ENCODE measurements at places on chromosomes 6 and 20. TPM values are rescaled to one million over a fixed set of nuclear protein-coding genes. Genes with fewer than 3 reads are reported as not detected.

DNA sequence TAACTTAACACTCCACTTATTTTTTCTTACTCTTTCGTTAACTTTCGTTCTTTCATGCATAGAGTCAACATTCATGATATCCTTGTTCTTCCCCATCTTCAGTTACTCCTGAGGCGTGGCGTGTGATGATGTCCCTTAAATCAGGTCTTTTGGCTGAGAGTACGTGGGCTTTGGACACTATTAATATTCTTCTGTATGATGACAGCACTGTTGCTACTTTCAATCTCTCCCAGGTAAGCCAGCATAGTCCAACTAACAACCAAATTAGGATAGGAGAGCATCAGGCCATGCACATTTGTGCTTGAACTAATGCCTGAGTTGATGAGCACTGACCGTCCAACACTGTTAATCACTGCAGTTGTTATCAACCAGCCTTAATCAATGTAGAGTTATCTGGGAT is 119.6 kb downstream of the TMEM242 start:
- no peaks in the 10 kb centered on the region for H3K4me1 ChIP-seq
- no peak overlapping the region for H3K27ac ChIP-seq
- H3K4me3 ChIP-seq: no peak overlapping the region
- no peaks in the 10 kb centered on the region for H3K27me3 ChIP-seq

The HSPA12B gene
- 4.9 TPM for total RNA-seq

- no peak overlapping the region for H3K27ac ChIP-seq
- no peaks in the 10 kb centered on the region for H3K4me1 ChIP-seq
- H3K36me3 ChIP-seq: no peaks in the 10 kb centered on the region
Measured at GRCh38 chr6:76886900-76887299, 576.4 kb downstream of the HTR1B start.

GRCh38 chr6:48144021-48144420 is 33.0 kb upstream of the PTCHD4 start:
- H3K27me3 ChIP-seq: no peaks in the 10 kb centered on the region
- DNase-seq: no peak
- no peaks in the 10 kb centered on the region for H3K36me3 ChIP-seq

GRCh38 chr6:144093236-144093635 is 2.1 kb downstream of the SF3B5 start:
- H3K36me3 ChIP-seq: no peaks in the 10 kb centered on the region
- DNase-seq: no peak
- no peak overlapping the region for H3K4me3 ChIP-seq
- H3K27me3 ChIP-seq: no peaks in the 10 kb centered on the region
- H3K27ac ChIP-seq: no peak overlapping the region

The CALHM6 gene
- total RNA-seq: 0.93 TPM

The RRAGD gene
- 29.7 TPM for total RNA-seq

GRCh38 chr6:96015518-96016333 is at the start of gene FUT9:
FUT9 (plus strand) TSS chr6:96015974; CDS start chr6:96203156, 187,182 bp downstream.
- H3K36me3 ChIP-seq: no peaks in the 10 kb centered on the region
- H3K27ac ChIP-seq: peak within 1 kb of the TSS; percentile 79
- DNase-seq: peak; percentile 81
- H3K4me1 ChIP-seq: peaks cover 4% of the 10 kb centered on the region

- H3K4me1 ChIP-seq: peaks cover 2% of the 10 kb centered on the region
- peak overlapping the region; percentile 28 for H3K4me3 ChIP-seq
Measured at GRCh38 chr6:70282919-70283461, 19.9 kb downstream of the COL9A1 start.

DNA sequence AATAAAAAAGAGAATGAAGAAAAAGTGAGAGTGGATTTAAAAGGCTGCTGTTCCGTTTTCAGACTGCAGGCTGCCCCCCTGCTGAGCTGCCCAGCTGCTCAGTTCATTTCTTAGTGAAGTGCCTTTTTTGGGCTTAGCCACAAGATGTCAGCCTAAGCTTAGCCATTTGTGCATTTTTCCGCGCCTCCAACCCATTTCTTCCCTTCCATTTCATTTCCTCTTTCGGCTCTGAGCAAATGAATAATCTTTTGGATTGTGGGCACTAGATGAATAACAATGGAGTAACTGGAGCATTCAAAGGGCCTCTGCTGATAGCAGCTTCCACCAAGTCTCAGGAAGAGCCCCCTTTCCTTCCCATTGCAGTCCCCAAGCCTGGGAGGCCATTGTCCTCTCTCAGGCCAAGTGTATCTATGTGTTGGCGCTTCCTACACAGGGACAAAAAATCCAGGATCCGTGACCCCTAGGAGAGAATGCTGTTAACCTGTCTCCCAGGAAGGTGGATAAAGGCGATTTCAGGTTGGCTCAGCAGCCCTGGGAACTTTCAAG is 83.5 kb upstream of the SPTLC3 start:
- H3K36me3 ChIP-seq: no peaks in the 10 kb centered on the region
- H3K4me3 ChIP-seq: no peak overlapping the region
- peak; percentile 67 for DNase-seq
- peaks cover 8% of the 10 kb centered on the region for H3K4me1 ChIP-seq

DNA sequence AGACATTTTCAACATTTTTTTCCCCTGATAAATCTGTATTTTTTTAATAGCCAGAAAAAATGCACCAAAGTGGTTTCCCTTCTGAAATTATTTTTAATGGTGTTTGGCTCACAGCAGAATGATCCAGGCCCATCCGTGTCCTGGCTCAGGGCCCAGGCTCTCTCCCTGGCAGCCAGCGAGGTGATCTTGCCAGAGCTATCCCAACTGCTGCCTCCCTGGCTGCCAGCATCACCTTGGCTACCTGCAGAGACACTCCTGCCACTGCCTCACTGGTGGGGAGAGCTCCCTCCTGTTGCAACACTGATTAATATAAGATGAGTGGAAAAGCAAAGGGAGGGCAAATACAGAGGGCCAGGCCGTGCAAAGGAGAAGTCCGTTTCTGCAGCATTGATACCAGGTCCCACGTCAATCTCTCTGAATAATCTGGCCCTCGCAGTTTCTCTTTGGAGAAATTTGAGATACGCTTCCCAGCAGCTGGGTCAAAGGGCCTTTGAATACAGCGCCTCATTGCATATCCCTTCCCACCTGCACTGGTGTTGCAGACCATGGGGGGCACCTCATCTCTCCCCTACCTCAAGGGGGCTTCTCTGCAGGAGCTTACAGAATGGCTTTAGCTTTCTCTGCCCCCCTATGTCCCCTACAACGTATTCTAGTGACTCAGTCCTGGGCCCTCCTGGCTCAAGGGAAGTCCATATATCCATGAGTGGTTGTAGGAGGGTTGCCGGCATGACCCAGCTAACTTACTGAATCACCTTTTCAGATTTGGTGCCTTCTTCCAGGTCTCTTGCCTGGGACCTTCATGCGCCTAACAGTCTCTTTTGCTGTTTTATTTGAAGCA is 12.8 kb upstream of the DSTN start:
- no peaks in the 10 kb centered on the region for H3K27me3 ChIP-seq
- H3K36me3 ChIP-seq: no peaks in the 10 kb centered on the region
- peak overlapping the region; percentile 25 for H3K27ac ChIP-seq
- H3K4me3 ChIP-seq: no peak overlapping the region
- H3K4me1 ChIP-seq: peaks cover 6% of the 10 kb centered on the region

The TMC2 gene
- not detected for total RNA-seq

GRCh38 chr6:135506270-135506997 is 8.9 kb upstream of the AHI1 start:
- DNase-seq: no peak
- H3K4me1 ChIP-seq: 0 out of 2 replicates have a peak, but pooled peaks cover 2% of the 10 kb centered on the region
- no peaks in the 10 kb centered on the region for H3K36me3 ChIP-seq
- no peak overlapping the region for H3K4me3 ChIP-seq
- H3K27ac ChIP-seq: no peak overlapping the region
- no peaks in the 10 kb centered on the region for H3K27me3 ChIP-seq

The OR2J3 gene
- total RNA-seq: not detected

DNA sequence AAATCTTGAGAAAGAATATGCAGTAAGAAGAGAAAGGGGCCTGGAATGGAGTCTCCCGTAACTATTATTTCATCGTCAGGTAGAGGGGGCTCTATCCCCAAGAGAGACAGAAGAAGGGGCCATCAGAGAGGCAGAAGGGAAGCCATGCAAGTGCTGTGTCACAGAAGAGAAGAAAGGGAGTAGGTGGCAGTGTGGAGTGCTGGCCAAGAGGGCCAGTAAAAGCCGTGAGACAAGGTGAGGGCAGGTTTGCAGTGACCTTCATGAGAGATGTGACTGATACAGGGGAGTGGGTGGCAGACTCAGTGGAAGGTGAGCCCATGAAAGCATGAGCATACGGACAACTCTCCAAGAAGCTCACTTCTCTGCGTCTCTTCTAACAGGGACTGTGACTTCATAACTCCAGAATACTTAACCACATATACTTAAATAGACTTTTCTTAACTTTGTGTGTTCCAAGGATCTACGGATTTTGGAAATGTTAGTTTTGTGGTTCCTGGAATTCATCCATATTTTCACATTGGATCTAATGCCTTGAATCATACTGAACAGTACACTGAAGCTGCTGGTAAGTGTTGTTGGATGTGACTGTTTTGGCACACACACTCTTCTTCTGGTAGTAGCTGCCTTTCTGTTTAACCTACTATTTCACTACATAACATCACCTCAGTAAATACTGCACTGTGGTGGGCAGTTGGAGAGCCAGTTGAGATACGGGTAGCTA is 15.6 kb downstream of the PM20D2 start:
- no peaks in the 10 kb centered on the region for H3K4me1 ChIP-seq
- no peaks in the 10 kb centered on the region for H3K36me3 ChIP-seq
- H3K27ac ChIP-seq: no peak overlapping the region
- no peak for DNase-seq
- no peaks in the 10 kb centered on the region for H3K27me3 ChIP-seq
- H3K4me3 ChIP-seq: no peak overlapping the region

DNA sequence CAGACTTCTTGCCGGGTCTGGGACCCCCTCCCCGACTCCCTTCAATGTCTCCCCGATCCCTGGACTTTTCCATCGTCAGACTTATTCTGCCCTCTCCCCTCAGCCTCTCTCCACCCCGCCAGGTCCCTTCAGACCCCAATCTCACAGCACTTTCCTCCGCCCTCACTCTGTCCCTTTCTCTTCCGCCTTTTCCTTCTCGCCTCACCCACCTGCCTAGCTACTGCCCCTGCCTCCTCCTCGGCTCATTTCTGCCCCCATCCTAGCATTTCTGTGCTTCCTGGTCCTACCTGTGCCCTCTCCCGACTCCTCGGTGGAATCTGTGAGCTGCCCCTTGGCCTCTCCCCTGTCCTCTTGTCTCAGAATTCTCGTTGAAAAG is 616 bp downstream of the CHMP4B start:
- H3K27ac ChIP-seq: peak overlapping the region; percentile 70
- peaks cover 6% of the 10 kb centered on the region for H3K4me1 ChIP-seq
- peak; percentile 60 for DNase-seq
- peak overlapping the region; percentile 96 for H3K4me3 ChIP-seq
- H3K27me3 ChIP-seq: no peaks in the 10 kb centered on the region
- no peaks in the 10 kb centered on the region for H3K36me3 ChIP-seq

DNA sequence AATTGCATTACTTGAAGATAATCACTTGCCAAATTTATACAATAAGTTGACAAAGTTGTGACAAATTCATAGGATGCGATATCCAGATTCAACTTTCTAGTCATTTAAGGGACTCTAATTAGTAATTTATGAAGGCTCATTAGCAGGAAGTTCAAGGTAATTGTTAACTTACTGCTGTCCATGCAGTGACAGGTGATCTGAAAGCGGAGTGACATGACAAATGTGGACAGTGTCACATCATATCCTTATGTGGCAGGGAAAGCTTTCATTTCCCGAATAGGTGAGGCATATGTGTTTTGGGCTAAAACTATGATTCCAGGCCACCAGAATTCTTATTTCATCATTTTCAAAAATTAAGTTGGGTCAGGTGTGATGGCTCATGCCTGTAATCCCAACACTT is 115.9 kb upstream of the BMP2 start:
- no peaks in the 10 kb centered on the region for H3K36me3 ChIP-seq
- H3K27me3 ChIP-seq: no peaks in the 10 kb centered on the region
- H3K27ac ChIP-seq: no peak overlapping the region
- no peaks in the 10 kb centered on the region for H3K4me1 ChIP-seq

DNA sequence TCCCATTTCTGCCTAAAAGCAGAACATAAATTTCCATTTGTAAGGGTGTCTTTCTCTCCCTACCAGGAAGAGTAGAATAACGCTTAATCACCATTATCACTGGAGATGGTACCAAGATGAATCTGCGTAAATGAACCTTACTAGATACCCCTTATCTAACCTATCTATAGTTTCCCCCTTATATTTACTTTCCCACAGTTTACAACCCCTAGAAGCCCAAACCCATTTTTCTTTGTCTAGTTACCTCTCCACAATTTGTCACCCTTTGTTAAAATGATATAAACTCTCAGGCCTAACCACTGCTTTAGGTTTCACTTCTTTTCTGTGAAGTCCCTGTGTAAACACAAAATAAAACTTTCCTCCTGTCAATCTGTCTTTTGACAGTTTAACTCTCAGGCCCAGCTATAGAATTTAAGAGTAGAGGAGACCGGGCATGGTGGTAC is 45.5 kb downstream of the PCNA start:
- peaks cover 2% of the 10 kb centered on the region for H3K4me1 ChIP-seq
- no peaks in the 10 kb centered on the region for H3K27me3 ChIP-seq
- DNase-seq: no peak
- no peak overlapping the region for H3K27ac ChIP-seq
- no peak overlapping the region for H3K4me3 ChIP-seq
- H3K36me3 ChIP-seq: no peaks in the 10 kb centered on the region

GRCh38 chr20:5512694-5513093 is 195.9 kb upstream of the PROKR2 start:
- no peaks in the 10 kb centered on the region for H3K27me3 ChIP-seq
- H3K27ac ChIP-seq: no peak overlapping the region
- peaks cover 4% of the 10 kb centered on the region for H3K4me1 ChIP-seq
- DNase-seq: no peak
- no peak overlapping the region for H3K4me3 ChIP-seq

The PRDM1 gene
- 1.1 TPM for total RNA-seq

The IGF2R gene
- 74.1 TPM for total RNA-seq

DNA sequence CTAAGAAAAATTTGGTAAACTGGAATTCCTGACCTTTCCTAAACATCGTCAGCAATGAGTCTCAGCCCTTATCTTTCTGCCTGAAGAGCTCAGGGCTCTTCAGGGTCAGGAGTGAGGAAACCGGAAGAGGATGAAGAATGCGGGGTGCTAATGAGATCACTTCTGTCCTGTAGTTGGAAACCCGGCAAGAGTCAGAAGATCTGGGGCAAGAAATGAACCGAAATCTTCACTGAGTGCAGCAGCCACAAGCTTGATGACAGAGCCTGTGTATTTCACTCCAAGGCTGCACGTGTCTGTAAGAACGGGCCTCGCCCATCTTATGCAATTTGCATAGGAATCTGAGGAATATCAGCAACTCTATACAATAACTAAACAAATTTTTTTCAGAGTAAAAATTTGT is 60.4 kb upstream of the QKI start:
- H3K27me3 ChIP-seq: no peaks in the 10 kb centered on the region
- no peaks in the 10 kb centered on the region for H3K36me3 ChIP-seq
- H3K4me3 ChIP-seq: no peak overlapping the region
- DNase-seq: no peak

The BPI gene
- not detected for total RNA-seq

GRCh38 chr20:10436053-10436699 is 1.1 kb downstream of the SLX4IP start:
- H3K4me1 ChIP-seq: no peaks in the 10 kb centered on the region
- no peaks in the 10 kb centered on the region for H3K36me3 ChIP-seq
- H3K27ac ChIP-seq: no peak overlapping the region

- no peak overlapping the region for H3K4me3 ChIP-seq
- H3K27me3 ChIP-seq: no peaks in the 10 kb centered on the region
- no peaks in the 10 kb centered on the region for H3K4me1 ChIP-seq
- H3K27ac ChIP-seq: no peak overlapping the region
- DNase-seq: no peak
Measured at GRCh38 chr6:106072501-106073090, 13.5 kb upstream of the PRDM1 start.
